ENCODE measurements at places on chromosomes 1 and 21.

GRCh38 chr1:51312718-51313117 is 17.6 kb downstream of the TTC39A start:
- no peak for DNase-seq

DNA sequence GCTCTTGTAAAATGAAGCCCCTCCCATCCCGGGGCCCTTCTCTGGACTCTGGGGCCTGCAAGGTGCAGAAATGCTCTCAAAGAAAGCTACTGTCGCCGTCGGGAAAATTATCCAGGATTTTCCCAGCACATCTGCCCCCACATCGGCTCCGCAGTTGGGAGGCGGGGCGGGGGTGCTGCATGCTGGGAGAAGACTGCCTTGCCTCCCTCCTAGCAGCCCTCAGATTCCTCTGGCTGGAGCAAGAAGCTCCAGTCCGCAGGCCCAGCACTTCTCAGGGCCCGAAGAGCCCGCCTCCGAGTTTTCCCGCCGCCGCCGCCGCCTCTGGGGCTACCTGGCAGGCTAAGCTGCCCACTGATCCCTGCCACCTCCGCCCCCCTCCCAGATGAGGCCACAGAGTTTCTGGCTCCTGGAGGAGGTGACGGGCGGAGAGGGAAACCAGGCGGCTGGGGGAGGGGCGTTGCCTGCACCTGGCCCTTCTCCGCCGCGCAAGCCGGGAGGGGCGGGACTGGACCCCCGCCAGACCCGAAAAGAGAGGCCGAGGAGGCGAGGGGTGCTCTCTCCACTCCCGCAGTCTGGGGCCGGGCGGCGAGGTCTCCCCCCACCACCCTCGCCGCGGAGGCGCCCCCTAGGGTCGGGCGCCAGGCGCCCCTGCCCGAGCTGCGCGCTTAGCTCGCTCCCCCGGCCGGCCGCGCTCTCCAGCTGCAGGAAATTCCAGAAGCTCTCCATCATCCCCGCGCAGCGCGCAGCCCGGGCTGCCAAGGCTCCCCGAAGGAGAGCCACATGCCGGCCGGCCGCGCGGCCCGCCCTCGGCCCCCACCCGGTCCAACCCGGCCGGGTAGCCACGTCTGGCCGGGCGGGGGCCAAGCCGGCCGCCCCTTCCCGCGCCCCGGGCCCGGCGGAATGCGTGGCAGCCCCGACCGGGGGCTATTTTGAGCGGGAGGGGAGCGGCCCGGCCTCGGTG is 28.8 kb downstream of the AHDC1 start:
- DNase-seq: peak; percentile 90

DNA sequence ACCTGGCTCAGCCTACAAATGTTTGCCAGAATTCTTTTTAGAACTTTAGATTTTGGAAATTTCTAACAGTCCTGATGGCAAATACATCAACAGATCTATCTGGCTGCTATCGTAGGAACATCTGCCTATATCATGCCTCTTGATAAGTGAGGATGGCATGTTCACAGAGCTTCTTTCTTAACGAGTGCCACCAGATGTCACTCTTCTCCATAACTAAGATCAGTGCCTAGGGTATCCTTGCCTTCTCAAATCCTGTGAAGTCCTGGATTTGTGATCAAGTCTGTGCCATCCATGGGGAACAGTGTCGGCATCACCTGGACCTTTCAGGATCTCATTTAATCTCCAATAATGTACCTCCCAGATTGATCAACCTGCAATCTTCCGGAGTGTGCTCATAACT is 36.5 kb upstream of the CD5L start:
- DNase-seq: peak; percentile 43

GRCh38 chr21:33642896-33643657 is 776 bp downstream of the ITSN1 start:
- peak; percentile 30 for DNase-seq

DNA sequence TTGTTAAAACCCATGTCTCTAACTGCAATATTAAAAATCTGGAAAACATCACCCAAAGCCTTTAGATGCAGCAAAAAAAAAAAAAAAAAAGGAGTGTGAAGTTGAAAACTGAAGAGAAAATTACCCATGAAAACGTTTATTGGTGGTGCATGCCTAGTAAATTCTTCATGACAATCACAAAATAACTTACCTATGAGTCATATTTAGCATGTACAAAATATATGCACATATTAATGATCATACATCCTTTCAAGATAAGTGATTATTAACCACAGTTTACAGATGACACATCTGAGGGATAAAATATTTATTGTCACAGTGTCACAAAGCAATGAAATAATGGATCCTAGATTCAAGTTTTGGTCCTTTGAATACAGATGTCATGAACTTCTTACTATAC is 505.2 kb upstream of the NR5A2 start:
- DNase-seq: peak; percentile 36

DNA sequence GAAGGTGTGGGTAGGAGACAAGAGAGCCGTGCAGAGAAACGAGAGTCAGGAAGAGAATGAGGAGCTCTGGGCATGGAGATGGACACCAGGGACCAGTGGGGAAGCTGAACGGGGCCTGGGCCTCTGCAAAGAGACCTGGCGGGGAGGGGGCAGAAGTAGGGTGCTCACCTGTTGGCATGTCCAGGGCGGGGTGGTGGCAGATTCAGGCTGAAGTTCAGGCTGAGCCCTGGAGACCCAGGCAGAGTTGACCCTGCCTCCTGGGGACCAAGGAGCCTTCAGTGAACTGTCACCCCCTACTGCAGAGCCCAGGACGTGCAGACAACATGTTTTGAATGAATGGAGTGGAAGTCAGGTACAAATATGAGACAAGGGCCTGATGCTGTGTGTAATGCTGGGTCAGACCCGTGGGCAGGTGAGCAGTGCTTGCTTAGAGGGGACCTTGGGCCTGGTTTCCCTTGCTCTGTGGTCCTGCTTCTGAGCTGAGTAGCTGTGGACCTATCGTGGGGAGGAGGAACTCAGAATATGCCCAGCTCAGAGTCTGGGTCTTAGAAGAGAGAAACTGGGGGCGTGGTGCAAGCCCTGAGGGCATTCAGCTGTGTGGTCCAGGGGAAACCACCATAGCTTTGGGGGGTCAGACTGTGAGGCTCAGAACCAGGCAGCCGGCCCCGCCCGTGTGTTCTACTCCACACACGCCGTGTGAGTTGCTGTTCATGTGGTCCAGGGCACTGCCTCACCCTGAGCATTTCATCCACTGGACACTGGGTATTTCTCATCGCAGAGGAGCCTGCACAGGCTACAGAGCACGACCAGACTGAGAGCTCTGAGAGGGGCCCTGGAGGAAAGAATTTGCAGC is 21.3 kb upstream of the UMODL1 start:
- no peak for DNase-seq

DNA sequence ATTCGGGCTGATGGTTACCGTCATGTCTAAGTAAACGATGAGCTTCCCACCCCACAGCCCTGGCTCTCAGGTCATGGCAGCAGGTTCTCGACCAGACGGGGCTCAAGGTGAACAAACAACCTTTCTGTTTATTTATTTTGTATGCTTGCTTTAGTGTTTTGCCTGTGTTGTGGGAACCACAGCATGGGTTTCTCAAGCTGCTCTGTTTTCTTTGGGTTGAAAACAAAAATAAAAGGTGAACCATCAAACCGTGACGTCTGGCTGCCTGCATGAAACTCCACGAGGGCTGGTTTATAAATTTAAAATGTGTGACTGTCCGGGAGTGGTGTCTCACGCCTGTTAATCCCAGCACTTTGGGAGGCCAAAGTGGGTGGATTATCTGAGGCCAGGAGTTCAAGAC is 28.0 kb downstream of the TMEM51 start:
- DNase-seq: no peak

- DNase-seq: no peak
These were observed 36.1 kb downstream of the CLSTN1 start for GRCh38 chr1:9787702-9788101.

DNA sequence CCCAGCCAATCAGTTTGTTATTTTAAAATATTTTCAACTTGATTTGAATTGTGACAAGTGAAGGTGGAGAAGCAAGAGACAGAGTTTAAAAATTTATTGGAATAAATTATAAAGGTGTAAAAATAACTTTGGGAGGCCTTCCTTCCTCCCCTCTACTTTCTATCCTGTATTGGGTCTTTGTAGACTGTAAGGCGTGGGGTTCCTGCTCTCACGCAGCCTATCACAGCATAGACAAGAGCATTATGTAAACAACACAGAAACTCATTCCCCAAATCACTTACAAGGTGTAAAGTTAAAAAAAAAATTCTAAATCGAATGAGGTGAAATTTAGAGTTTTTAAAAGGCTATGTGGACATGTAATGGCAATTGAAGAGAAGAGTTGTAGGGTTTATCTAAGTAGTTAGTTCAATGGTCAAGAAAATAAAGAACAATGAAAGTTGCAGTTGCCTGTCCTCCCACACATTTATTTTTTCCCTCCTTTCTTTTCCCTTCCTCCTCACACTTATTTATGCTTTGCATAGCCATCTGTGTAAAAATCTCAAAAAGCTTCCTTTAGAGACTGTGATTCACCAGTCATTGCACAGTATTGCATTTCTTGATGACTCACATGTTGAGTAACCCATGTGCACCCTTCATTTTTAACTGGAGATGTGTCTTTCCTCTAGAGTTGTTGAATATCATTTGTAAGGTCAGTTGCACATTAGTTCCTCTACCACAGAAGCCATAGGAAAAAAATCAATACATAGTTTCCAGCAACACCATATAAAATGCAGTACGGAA is 242.2 kb downstream of the PTPRC start:
- DNase-seq: peak; percentile 96

GRCh38 chr1:13624526-13624925 is 40.9 kb downstream of the PDPN start:
- no peak for DNase-seq

DNA sequence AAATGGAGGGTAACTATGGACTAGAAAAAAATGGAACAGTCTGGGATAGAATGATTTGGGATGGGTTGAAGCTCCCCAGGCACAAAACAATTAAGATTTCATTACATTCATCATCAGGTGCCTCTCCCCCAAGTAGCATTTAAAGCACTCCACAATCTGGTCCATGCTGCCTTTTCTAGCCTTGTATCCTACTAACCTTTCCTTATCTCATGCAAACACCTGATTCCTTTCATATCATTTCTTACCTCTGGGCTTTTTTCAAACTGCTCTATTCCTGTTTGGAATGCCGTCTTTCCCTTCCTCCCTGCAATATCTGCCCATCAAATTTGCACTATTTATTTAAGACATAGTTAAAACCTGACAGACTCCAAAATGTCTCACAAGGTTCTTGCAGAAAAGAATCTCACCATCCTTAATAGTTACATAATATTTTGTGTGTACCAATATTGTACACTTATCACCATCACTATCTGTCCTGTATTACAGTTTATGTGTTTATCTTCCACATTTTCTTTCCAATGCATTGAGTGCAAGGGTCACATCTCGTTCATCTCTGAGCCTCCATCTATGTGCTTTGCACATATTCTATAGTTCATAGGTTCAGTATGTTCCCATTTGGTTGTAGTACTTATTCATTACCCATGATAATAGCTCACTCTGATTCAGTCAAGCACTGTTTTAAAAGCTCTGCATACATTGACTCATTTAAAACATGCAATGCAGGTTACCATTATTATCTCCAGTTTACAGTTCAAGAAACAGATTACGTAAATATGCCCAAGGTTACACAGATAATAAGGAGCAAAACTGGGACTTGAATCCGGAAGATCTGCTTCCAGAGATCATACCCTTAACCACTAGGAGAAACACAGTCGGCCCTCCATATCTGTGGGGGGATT is 16.1 kb upstream of the SHCBP1L start:
- no peak for DNase-seq

GRCh38 chr1:16091296-16091695 is 17.8 kb upstream of the FAM131C start:
- DNase-seq: no peak

GRCh38 chr1:205324781-205325180 is 3.2 kb upstream of the NUAK2 start:
- peak; percentile 86 for DNase-seq

DNA sequence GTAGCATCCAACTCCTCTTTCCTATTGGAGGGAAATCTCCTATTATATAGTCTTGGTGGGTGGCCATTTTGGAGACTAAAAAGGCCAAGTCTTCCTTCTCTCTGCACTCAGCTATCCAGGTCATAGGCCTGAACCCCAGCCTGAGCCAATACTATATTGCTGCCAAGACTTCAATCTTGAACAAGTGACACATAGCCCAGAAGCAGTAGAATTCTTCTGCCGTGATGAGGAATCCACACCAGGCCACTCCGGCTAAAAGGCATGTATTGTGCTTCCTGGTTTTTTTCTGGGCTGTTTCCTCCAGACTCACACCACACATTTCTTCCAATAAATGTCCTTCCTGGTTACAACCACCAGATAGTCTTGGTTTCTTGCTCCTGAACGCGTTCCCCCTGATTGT is 43.0 kb downstream of the ATF3 start:
- DNase-seq: peak; percentile 56

GRCh38 chr1:183911285-183911684 is 106.4 kb downstream of the RGL1 start:
- DNase-seq: no peak

GRCh38 chr21:38959692-38960061 is 153.9 kb downstream of the ETS2 start:
- DNase-seq: no peak

DNA sequence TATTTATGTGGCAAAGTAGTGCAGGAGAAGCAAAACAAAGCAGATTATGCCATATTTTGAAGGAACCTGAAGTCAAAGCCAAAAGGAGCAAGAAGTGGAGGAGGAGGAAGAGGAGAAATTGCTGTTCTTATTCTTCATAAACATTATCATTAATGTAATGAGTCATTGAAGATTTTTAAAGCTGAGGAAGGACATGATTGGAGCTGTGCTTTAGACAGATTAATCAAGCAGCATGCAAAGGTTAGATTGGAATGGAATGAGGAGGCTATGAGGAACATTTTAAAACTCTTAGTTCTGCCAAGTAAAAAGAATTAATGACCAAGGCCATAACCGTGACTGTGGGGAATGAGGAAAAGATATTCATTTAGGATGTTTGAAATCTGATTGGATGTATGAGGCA is 33.0 kb upstream of the HSD17B7 start:
- DNase-seq: no peak
